CD8-positive, alpha-beta memory T cell (primary cell): ENCODE measurements at places on chromosomes 3 and 15. TPM values are rescaled to one million over a fixed set of nuclear protein-coding genes. Genes with fewer than 3 reads are reported as not detected.

The CD86 gene
- 0.95 TPM for total RNA-seq

DNA sequence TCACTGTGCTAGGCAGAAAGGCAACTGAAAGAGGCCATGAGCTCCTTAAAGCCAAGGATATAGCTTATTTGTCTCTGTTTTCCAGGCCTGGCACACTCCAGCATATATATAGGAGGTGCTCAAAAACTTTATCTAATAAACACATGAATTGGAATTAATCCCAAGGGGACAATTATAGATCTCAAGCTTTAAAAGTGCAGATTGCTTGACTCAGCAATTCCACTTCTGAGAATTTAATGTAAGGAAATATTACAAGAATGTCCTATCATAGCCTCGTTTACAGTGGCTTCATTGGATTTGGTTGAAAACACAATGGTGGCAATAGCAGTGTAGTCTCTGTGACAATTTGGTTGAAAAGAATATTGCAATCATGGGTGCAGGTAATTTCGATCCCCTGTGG, 267.3 kb downstream of the SHQ1 start:
- no peak for DNase-seq

- no peak for DNase-seq
These were observed 92.3 kb downstream of the ATP10A start for GRCh38 chr15:25770618-25771337.

DNA sequence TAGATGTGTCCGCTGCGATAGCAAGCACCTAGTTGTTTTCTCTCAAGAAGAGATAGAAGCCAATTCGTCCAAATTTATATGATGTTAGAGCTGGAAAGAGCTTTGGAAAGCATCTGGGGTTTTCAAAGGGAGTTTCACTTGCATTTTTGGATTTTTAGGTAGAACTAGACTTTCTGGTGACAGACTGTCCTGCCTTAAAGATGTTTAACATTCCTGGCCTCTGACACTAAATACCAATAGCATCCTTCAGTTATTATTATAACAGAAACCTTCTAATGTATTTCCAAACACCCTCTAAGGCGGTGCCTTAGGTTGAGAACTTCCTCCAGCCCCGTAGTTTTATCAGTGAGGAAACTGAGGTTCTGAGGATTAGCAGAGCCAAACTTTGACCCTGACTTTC, 305.3 kb downstream of the SATB1 start:
- DNase-seq = no peak

DNA sequence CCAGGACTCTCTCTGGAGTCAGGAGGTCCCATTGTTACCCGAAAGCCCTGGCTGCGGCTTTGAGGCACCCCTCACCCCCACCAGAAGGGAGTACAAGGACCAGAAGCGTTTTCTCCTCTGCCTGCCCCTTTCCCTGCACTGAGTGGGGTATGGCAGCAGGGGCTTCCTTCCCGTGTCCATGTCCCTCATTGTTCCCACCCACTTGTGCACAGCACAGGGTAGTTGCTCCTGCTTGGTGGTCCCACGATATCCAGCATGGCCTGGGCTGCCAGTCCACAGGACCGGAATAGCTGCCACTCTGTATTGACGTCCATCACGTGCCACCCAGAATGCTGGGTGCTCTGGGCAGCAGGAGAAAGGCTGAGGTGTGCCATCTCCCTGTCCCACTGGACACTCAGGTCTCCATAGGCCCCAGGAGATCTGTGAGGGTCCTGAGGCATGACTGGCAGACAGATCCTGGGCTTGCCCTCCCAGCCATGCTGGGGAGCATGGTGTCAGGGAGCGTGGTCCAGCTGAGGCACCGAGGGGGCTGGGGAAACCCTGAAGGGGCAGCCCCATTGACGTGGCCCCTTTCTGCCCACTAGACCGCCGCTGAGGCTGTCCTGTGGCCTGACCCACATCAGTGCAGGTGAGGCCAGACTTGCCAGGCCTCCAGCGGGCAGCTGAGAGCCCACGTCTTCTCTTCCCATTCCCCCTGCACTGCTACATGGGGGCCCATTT, 45.3 kb upstream of the SEC22A start:
- no peak for DNase-seq

GRCh38 chr3:64518496-64518895, 169.3 kb downstream of the ADAMTS9 start:
- no peak for DNase-seq

DNA sequence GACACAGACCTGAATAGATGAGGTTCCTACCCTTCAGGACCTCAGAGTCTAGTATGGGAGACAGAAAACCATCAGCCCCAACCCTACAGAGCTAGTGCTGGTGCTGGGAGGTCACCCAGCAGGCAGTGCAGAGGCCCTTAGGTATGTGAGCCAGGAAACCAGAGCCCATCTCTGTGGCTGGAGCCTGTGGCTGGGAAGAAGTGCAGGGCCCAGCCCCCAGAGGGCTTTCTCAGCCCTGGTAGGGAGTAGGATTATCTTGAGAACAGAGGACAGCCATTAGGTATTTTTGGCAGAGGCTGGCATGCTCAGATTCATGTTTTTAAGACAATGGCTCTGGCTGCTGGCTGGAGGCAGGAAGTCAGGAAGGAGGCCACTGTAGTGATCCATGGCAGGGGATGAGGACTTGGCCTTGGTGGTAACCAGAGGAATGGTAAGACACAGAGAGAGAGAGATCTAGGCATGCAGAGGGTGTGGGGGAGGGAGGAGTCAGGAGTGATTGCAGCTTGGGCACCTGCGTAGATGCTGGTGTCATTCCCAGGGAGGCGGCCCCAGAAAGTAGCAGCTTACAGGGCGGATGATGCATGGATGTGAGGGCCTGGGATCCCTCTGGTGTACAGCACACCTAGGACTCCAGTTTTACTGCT, 220.9 kb upstream of the EIF1B start:
- DNase-seq = no peak

- no peak for DNase-seq
These were observed 21.7 kb downstream of the GOLIM4 start for GRCh38 chr3:168073842-168074605.

GRCh38 chr3:100039075-100039474, 75.2 kb downstream of the FILIP1L start:
- DNase-seq = no peak
